Activated T-helper 1 cell treated with anti-CD3 and anti-CD28 coated beads, Interleukin-2, amount 50 U/mL, for 16 hours (primary cell): ENCODE measurements at places on chromosomes 2 and 18.

DNA sequence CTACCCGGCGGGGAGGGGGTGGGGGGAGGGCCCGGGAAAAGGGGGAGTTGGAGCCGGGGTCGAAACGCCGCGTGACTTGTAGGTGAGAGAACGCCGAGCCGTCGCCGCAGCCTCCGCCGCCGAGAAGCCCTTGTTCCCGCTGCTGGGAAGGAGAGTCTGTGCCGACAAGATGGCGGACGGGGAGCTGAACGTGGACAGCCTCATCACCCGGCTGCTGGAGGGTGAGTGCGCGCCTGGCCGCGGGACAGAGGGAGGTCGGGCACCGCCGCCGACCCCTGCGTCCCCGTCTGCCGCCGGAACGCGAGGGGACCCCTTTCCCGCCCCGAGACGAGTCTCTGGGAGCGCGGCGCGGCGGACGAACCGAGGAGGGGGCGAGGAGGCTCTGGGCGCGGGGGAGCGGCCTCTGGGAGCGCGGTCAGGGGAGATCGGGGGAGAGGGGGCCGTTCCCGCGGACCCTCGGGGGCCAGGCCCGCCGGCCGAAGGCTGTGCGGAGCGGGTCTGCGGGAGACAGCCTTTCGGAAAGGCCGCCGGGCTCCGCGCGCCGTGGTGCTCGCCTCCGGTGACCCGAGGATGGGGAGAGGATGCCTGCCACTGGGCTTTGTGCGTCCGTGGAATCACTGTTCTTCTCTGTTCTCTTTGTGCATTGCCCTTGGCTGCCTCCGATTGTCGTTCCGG lies 463 bp downstream of the PPP1CB start:
- DNase-seq, result peak; percentile 11

DNA sequence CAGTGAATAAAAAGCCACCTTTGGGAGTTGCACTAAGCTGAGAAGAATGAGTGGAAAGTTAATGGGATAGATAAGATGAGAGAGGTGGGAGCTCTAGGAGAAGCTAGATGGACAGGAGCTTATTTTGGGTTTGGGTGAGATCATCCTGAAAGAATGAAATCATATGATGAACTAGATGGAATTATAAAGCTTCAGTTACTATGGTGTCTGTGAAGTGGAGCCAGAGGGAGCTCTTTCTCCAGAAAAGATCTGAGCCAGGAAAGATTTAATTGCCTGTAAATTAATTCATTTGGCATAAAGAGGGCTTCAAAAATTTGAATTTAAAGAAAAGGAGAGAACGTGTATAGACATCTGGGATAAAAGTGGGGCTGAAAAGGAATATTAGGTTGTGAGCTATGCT lies 10.3 kb downstream of the DNAH6 start:
- DNase-seq, result no peak

DNA sequence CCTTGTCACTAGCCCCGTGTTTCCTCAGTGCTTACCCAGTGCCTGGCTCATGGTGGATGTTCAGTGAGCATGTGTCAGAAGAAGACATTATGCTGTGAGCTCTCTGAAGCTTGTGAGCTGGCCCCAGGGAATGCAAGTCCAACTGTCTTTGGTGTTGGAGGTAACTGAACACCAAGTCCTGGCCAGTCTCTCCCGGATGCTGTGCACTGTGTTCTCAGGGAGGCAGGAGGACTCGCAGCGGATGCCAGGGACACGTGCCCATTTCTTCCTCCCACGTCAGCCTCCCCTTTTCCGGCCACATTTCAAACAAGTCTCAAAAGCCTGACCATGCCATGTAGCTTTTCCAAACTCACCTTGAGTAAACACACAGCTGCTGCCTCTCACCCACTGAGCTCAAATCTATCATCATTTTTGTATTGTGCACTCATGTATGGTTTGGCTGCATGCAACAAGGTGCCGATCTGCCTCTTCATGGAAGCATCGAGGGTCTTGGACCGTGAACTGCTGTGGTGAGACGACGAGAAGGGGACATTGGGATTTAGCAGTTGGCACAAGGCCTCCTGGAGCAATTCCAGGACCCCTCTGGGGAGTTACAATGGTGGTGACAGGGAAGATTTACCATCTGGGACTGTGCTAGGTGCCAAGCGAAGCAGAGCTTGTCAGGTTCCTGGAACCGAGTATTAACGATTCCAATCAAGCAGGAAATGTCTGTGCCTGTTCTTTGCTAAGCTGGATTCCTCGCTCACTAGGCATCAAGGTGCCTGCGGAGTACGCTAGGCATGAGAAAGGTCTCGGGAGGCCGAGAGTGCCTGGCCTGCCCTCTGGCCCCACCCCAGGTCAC lies 44.4 kb upstream of the MGAT4A start:
- no peak for DNase-seq

- no peak for DNase-seq
Measured at GRCh38 chr2:189254268-189254883, 74.8 kb upstream of the COL5A2 start.

GRCh38 chr2:36482576-36483214 lies 115.3 kb downstream of the FEZ2 start:
- no peak for DNase-seq
